Testis (tissue), 5 donors: ENCODE measurements at places on chromosomes 4 and X. TPM values are rescaled to one million over a fixed set of nuclear protein-coding genes. Genes with fewer than 3 reads are reported as not detected.
A peak's percentile ranks its signal among the peaks of the same experiment; 100 is the strongest.

The GTPBP6 gene
- 38.0 TPM for polyA plus RNA-seq

GRCh38 chr4:35963974-35964515, 280.3 kb downstream of the ARAP2 start:
- DNase-seq: no peak

- DNase-seq: no peak
Measured at GRCh38 chr4:125044886-125045285, 269.9 kb upstream of the FAT4 start.

- DNase-seq: no peak
Measured at GRCh38 chr4:141890279-141890678, 253.9 kb downstream of the IL15 start.

DNA sequence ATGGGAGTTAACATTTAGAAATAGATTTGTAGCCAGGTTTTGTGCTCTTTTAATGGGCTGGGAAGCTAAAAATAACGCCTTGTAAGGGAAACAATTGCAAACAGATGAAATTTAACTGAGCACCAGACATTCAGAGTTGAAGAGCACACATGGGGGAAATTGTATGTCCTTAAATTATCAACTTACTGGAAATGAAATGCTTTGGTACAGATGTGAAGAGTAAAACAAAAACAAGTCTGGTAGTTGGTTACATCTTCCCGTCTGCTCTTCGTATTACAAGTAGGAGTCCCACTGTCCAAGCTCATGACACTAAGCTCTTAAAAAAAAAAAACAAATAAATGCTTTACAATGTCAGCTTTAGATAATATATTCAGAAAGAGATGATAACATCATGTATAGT, 59.5 kb upstream of the RPA4 start:
- no peak for DNase-seq

DNA sequence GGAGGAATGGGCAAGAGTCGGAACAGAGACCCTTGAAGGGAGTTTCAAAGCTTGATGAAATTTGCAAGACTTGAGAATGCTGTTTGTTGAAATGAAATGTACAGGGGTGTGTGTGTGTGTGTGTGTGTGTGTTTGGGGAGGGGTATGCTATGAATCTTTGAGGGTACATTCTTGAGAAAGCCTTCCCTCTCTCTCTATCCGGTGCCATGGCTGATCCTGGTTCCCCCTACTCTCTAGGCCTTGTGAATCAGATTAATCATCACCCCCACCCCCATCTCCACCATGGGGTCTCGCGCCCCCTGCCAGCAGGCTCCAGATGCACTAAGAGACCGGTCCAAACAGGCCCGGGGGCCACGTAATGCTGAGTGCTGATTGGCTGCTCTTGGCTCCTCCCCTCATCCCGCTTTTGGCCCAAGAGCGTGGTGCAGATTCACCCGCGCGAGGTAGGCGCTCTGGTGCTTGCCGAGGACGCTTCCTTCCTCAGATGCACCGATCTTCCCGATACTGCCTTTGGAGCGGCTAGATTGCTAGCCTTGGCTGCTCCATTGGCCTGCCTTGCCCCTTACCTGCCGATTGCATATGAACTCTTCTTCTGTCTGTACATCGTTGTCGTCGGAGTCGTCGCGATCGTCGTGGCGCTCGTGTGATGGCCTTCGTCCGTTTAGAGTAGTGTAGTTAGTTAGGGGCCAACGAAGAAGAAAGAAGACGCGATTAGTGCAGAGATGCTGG, at the start of gene HTR2C:
HTR2C (plus strand) TSS at position 441 of the 729 bp plus-strand sequence. CDS start 142,851 bp downstream, outside the sequence.
- DNase-seq: no peak

GRCh38 chrX:48794911-48795515, 6.9 kb upstream of the HDAC6 start:
- no peak for DNase-seq

GRCh38 chrX:7927259-7928167, at the start of gene PNPLA4:
PNPLA4 (minus strand) TSS chrX:7927413; CDS start chrX:7926119, 1,294 bp downstream.
- peak; percentile 87 for DNase-seq
